ENCODE measurements at places on chromosomes 5 and 9. TPM values are rescaled to one million over a fixed set of nuclear protein-coding genes. Genes with fewer than 3 reads are reported as not detected.

LRRC19 gene
- polyA plus RNA-seq: not detected

TAF11L5 gene
- not detected for polyA plus RNA-seq

- DNase-seq: no peak
- H3K4me3 ChIP-seq: no peak overlapping the region
- peaks cover 42% of the 10 kb centered on the region for H3K36me3 ChIP-seq
- no peaks in the 10 kb centered on the region for H3K27me3 ChIP-seq
These were observed 12.0 kb downstream of the BARHL1 start for GRCh38 chr9:132594412-132594811.

SPINK9 gene
- 1.0 TPM for polyA plus RNA-seq

COX7C gene
- polyA plus RNA-seq: 631 TPM

PDE6A gene
- not detected for polyA plus RNA-seq

C9 gene
- not detected for polyA plus RNA-seq

DNA sequence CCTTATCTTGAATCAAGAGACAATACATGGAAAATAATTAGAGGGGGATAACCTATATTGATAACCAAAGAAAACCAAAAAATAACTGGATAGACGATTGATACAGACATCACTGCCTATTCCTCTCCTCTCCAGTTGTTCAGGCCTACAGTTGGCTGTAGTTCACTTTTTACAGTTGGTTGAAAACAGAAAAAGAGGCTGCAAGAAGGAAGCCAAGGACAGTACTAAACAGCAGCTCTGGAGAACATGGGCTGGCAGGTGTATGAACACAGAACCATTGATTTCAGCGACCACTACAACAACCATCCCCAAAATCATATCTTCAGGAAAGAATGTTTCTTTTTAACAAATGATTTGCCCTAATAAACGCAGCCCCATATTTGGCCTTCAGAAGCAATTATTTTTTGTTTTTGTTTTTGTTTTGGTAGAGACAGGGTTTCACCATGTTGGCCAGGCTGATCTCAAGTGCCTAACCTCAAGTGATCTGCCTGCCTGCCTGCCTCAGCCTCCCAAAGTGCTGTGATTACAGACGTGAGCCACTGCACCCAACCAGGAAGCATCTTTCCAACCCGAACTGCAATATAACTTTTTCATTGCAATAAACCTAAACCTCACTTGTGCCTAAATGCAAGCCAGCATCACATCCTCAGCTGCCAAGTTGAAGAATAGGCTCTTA lies 64.3 kb downstream of the MLLT3 start:
- H3K36me3 ChIP-seq: no peaks in the 10 kb centered on the region
- no peak overlapping the region for H3K4me3 ChIP-seq
- no peak for DNase-seq
- H3K4me1 ChIP-seq: peaks cover 54% of the 10 kb centered on the region
- H3K27me3 ChIP-seq: no peaks in the 10 kb centered on the region

- H3K4me3 ChIP-seq: no peak overlapping the region
- no peak for DNase-seq
- H3K27ac ChIP-seq: no peak overlapping the region
- no peaks in the 10 kb centered on the region for H3K27me3 ChIP-seq
- H3K4me1 ChIP-seq: no peaks in the 10 kb centered on the region
These were observed 25.5 kb downstream of the CNTLN start for GRCh38 chr9:17160327-17160726.

DNA sequence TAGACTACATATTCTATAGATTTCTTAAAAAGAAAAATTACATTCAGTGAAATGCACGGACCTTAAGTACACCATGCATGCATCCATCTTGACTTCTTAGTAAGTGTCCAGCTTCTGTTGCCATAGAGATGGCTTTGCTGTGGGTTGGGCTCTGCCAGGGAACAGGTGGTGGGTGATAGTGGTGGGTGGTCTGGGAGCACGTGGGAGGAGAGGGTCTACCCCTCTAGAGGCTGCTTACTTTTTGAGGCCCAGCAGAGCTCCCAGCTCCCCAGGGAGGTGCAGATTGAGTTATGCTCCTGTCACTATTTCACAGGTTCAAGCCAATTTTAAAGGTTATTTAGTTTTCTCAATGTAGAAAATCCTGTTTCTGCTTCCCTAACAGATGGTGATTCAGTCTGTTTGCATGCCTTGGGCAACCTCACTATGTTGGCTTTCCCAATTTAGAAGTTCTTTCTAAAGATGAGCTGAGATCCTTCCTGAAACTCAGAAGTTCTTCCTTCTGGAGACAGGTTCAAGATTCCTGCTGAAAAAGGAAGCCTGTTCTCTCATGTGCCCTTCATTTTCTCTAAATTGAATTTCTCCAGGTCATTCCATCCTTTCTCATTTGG lies 107.4 kb upstream of the LHFPL2 start:
- H3K4me1 ChIP-seq: no peaks in the 10 kb centered on the region
- no peak overlapping the region for H3K4me3 ChIP-seq
- no peak overlapping the region for H3K27ac ChIP-seq
- no peak for DNase-seq

IFNA13 gene
- not detected for polyA plus RNA-seq

SLC4A9 gene
- not detected for polyA plus RNA-seq

POU5F2 gene
- 0.12 TPM for polyA plus RNA-seq

NEUROG1 gene
- not detected for polyA plus RNA-seq
